ENCODE measurements at places on chromosomes 12 and 14.
A peak's percentile ranks its signal among the peaks of the same experiment; 100 is the strongest.

GRCh38 chr12:46800160-46800559 is 25.6 kb downstream of the SLC38A4 start:
- DNase-seq: no peak

DNA sequence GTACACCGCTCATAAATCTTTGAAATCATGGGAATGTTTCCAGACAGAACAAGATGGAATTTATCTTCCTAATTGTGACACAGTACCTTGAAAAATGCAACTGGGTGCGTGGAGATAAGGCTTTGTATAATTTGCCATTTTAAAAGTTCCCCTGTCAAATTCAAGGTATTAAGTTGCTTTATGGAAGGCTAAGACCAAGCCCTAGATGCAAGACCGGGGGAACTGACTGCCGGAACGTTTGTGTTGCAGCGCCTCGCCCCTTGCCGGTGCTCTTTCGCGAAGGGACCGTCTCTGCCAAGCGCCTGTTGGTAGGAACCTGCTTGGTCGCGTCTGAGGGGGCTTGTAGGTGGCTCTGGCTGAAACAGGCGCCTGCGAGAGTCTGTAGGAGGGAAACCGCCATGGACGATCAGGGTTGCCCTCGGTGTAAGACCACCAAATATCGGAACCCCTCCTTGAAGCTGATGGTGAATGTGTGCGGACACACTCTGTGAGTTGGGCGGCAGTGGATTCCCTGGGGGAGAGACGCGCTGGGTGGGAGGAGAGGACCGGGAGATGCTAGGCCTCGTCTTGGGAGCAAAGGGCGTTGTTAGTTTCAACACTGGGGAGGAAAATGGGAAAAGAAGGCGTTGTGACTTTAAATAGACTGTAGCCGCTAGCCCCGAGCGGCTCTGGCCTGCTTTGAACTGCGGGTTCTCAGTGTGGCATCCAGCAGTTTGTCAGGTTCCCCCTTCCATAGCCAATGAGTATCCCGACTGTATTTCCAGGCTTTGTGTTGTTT is at the start of gene MNAT1:
TSS of gene MNAT1 (plus strand) at position 297 of the 778 bp plus-strand sequence. CDS start at position 399, 102 bp downstream.
- peak; percentile 75 for DNase-seq

DNA sequence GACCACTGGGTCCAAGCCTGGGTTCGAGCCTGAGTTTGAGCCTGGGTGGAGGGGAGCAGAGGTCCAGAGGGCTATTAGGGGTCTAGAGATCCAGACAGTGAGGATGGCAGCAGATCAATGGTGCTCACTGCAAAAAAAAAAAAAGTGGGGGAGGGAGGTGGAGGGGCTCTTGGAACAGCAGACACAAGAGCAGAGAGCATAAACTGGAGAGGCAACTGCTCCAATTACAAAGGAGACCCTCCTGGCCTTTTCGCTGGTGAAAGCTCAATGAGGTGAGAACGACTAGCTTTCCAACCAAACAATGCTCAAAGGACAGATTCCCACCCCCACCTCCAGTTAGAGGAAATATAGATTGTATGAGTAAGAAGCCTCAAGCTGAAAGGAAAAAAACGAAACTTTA is 124.2 kb upstream of the TSPAN8 start:
- DNase-seq: no peak

DNA sequence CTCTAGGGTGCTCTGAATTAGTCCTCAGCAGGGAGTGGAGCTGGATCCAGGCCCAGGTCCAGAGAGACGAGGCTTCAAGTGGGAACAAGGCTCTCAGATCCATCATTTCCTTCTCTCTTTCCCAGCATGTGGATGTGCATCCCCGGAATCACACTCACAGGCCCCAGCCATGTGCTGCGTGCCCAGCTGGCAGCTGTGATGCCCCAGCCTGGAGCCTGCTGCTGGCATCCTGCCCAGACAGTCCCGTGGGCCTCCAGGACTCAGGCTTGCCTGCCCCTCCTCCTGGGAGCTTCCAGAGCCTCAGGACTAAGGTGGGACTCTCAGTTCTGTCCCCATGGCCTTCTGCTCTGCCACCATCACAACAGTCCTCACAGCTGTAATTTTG is 6.2 kb upstream of the KRT84 start:
- no peak for DNase-seq

- DNase-seq: no peak
Measured at GRCh38 chr12:93824514-93825500, 147.6 kb downstream of the CRADD start.

All from CD4-positive, alpha-beta T cell treated with Interleukin-15 for 1 hour (primary cell).